ENCODE measurements at places on chromosomes 12 and 14.

DNA sequence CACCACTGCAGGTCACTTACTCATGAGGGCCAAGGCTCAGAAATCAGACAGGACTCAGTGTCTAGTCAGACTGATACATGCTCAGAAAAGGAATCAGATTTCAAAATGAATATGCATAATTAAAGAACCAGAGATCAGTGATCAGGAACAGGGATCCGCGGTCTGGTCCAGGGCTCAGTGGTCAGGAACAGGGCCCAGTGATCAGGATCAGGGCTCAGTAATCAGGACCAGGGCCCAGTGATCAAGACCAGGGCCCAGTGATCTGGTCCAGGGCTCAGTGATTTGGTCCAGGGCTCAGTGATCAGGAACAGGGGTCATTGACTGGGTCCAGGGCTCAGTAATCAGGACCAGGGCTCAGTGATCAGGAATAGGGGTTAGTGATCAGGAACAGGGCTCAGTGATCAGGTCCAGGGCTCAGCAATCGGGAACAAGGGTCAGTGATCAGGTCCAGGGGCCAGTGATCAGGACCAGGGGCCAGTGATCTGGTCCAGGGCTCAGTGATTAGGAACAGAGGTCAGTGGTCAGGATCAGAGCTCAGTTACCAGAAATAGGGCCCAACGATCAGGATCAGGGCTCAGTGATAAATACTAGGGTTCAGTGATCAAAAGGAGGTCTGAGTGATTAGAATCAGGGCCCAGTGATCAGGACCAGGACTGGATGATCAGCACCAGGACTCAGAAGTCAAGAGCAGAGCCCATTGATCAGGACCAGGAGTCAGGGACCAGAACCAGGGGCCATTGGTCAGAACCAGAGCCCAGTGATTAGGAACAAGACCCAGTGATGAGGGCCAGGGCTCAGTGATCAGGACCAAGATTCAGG, 175.3 kb downstream of the TMEM121 start:
- no peak for DNase-seq

GRCh38 chr12:25639406-25639805, 86.3 kb upstream of the LMNTD1 start:
- no peak for DNase-seq

GRCh38 chr12:44972746-44973421, 78.0 kb downstream of the DBX2 start:
- DNase-seq, result peak; percentile 3

DNA sequence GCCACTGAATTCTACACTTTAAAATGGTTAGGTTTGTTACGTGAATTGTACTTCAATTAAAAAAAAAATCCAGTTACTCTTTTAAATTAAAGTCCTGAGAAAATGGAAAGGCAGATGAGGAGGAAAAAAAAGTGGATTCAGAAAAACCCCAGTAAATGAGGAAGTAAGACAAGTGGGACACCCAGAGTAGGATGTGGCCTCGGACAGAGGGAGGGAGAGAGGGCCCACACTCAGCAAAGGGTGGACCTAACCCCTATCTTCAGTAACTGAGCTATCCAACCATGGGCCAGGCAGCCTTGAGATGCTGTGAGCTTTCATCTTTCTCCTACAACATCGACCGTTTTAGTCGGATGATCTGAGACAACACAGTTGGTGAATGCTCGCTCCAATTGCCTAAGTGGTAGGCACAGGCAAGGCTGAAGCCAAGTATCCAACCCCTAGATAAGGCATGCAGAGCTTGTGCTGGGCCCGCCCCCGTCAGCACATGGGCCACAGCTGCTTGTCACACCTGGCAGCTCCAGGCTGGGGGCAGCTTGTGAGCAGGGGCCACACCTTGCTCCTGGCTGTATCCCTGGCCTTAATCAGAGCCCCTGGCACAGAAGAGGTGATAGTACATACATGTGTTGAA, 142.1 kb downstream of the TTC7B start:
- no peak for DNase-seq

GRCh38 chr14:68951035-68951797, 27.9 kb downstream of the ACTN1 start:
- DNase-seq, result peak; percentile 34

GRCh38 chr12:107282628-107283027, 189.3 kb upstream of the CRY1 start:
- no peak for DNase-seq

GRCh38 chr14:99574099-99574880, 29.7 kb downstream of the CCDC85C start:
- peak; percentile 93 for DNase-seq

DNA sequence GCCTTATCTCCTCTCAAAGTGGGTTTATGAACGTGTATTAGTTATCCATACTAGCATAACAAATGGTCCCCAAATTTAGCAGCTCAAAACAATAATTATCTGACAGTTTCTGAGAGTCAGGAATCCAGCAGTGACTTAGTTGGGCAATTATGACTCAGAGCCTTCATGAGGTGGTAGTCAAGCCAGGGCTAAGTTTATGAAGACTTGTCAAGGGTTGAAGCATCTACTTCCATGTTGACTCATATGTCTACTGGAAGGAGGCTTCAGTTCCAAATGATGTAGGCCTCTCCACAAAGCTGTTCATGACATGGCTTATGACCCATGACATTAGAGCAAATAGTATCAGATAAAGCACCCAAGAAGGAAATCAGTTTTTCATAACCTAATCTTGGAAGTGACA, 73.2 kb downstream of the IPO8 start:
- peak; percentile 4 for DNase-seq

GRCh38 chr14:91144425-91145145, 30.7 kb downstream of the DGLUCY start:
- DNase-seq, result no peak

DNA sequence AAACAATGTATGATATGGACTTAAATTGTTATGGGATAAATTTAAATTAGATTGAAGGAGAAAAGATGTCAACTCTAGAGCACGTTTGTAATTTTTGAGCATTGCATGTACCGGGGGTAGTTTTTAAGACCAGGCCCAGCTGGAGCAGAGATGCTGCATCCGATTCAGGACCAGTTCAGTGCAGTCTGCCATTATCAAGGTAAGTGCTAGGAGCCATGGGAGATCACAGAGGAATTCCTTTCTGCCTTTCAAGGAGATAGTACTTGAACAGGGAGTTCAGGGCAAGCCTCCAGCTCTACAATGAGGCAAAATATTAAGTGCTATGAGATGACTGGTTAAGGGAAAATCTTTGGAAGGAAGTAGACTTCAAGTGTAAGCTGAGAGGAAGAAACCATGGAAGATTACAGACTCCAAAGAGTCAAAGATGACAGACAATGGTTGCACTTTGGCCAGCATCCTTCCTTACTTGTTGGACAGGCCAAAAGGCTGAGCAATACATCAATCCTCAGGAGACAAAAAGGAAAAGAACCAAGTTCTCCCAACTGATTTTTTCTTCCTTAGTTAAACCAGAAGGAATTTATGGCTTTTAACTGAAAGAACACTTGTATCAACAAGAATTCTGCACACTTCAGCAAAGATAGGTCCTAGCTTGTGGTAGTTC, 113.2 kb upstream of the HIF1A start:
- DNase-seq, result no peak

DNA sequence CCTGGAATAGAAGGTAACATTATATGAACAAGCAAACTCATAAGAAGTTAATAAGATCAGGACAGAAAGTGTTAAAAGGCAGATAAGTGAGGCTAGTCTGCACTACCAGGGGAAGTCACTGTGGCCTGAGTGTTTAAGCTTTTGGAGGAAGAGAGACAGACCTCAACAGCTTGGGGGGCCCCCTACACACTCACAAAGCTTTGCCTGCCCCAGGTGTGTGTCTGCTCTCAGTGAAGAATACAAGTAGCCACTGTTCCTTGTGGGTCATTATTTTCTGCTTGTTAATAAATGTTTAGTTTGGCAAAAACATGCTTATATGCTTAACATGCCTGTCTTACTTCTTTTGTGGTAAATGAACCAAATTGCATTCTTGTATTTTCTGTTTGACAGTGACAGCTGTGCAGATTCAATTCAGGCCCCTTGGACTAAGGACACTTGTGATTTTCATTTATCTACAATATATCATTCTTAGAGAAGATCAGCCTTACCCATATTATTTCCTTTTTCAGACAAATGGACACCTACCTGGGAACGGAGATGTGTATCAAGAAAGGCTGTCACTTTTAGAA, 50.7 kb upstream of the C12orf71 start:
- DNase-seq, result no peak

GRCh38 chr12:22310275-22310674, 24.2 kb downstream of the ST8SIA1 start:
- no peak for DNase-seq

DNA sequence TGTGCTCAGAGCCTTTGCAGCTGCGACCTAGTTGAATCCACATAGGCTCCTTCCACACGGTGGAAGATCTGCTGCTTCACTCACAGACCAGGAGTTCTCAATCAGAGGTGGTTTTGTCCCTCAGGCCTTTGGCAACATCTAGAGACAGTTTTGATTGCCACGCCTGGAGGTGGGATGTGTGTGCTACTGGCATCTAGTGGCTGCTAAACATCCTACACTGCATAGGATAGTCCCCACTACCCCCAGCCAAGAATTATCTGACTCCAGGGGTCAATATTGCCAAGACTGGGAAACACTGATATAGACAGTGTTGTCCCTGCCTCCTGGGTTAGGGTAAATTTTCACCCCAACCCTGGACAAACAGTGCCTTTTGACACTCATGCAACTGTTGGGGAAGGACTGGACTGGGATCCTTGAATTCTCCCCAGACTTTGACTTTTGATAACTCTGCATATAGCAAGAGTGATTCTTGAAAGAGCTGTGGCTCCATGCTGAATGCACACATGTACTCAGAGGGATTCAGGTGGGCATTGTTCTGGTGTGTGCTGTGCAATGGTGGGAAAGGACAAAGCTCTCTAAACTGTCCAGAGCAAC, 39.8 kb downstream of the BAZ2A start:
- peak; percentile 35 for DNase-seq

DNA sequence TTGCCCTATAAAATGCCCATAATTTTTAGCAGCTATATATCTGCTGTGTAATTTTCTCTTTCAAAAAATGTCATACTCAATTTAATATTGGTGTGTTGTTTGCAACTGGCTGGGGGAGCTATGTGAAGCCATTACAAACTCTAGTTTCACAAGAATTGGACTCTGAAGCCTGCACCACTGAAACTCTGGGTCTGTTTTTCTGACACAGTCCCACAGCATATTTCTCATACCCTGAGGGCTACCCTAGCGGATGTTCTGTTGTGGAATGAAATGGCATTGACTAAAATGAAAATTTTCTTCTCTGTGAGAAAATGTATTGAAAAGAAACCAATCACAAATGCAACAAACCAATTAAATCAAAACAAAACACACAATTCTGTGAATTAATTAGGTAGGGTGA, 284.6 kb upstream of the NPAS3 start:
- no peak for DNase-seq

GRCh38 chr12:58712976-58713375, 207.3 kb downstream of the LRIG3 start:
- no peak for DNase-seq

- no peak for DNase-seq
Observed at GRCh38 chr12:113778432-113779132, 187.5 kb downstream of the RBM19 start.

- DNase-seq, result peak; percentile 28
Observed at GRCh38 chr12:79563021-79563740, 127.6 kb downstream of the PAWR start.

DNA sequence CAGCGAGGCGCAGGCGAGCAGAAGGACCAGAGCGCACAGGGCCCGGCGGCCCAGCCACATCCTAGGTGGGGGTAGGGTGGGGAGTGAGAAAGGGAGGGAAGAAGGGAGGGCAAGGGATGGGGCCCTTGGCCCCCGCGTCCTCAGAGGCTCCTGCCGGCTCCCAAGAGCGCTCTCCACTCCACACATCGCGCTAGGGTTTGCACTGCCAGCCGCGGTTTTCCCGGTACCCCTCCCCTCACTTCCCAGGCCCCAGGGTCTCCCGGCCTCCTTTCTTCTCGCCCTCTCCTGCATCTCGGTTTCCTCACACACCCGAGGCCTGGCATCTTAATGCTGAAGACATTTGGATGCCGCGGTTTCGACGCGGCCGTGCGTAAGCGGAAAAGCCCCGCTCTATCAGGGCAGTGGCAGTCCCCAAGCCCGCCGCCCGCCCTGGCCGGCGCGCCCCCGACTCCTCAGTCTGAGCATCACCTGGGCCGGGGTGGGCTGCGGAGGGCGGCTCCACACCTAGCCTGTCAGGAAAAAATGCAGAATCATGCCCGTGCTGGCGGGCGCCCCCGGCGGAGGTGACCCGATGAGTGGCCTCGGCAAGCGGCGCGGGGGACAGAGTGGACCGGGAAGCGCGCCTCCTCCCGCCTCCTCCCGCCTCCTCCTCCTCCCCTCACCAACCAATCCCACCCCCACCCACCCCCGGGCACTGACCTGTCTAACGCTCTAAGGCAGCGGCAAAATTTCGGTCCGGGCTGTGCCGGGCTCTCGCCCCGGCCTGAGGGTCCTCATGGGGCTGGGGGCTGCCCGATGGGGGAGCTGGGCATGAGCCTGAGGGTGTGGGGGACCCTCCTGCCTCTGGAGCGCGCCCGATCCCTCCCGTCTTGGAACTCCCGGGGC, 686 bp downstream of the B4GALNT1 start:
- DNase-seq, result peak; percentile 26

DNA sequence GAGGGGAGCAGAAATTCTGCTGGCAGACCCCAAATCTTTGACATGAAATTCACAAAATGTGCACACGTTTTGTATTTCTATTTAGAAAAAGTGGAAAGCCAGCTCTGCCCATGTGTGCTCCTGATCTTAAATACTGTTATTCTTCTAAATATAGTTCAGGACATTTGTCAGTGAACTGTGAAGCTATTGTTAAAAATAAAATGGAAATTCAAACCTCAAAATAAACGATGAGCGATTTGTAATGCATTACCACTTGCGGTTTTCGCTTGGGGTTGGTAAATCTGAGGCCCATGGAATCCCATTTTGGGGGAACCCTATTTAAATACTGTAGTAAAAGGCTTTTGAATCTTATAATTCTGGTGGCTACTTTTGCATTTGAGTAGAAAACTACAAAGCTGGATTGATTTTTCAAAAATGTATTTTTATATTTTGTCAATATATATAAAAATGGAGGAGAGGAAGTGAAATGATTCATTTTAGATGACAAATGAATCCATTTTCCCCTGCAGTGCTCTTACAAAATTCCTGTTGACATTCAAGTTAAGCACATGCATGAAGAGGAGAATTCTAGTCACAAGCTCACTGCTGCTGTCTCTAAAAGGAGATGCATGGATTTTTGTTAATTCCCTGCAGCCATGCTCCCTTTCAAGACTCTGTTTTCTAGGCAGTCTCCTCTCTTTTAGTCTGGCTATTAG, 47.1 kb downstream of the FLRT2 start:
- DNase-seq, result no peak

DNA sequence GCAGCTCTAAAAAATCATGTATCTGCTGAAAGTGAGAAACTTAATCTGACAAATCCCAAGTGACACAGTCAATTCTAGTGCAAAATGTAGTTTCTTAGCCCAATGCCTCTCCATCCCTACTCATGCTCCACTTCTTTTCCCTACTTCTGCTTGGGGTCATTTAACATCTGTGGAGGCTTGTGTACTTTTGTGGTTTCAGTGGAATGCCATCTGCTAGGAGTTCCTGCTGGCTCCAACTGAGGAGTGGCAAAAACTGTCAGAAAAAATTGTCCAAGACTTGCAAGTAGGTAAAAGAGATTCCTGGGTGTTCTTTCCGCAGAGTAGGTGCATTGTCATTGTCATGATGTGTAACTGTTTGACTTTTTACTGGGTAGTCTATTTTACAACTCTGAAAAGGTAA, 12.5 kb upstream of the AVPR1A start:
- DNase-seq, result no peak
